ENCODE measurements at places on chromosomes 4 and X. TPM values are rescaled to one million over a fixed set of nuclear protein-coding genes. Genes with fewer than 3 reads are reported as not detected.

GRCh38 chr4:47373174-47373573 lies 90.3 kb downstream of the COMMD8 start:
- no peak for DNase-seq

DNA sequence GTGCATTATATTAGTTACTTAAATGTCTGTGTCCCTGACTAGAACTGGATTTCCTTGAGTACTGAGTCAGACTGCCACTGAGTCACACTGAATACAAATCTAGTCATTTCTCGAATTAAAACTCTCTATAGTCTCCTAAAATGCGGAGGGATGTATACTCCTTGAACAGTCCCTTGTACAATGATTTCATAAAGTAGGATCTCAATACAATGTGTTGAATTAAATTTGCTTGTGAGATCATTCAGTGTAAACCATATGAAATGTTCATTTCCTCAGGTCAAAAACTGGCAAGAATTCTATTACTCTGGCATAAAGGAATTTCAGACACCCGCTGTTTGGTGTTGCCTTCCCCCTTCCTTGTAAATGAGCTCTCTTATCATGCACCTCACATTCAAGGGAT lies 17.5 kb upstream of the FAM241A start:
- DNase-seq: no peak

DNA sequence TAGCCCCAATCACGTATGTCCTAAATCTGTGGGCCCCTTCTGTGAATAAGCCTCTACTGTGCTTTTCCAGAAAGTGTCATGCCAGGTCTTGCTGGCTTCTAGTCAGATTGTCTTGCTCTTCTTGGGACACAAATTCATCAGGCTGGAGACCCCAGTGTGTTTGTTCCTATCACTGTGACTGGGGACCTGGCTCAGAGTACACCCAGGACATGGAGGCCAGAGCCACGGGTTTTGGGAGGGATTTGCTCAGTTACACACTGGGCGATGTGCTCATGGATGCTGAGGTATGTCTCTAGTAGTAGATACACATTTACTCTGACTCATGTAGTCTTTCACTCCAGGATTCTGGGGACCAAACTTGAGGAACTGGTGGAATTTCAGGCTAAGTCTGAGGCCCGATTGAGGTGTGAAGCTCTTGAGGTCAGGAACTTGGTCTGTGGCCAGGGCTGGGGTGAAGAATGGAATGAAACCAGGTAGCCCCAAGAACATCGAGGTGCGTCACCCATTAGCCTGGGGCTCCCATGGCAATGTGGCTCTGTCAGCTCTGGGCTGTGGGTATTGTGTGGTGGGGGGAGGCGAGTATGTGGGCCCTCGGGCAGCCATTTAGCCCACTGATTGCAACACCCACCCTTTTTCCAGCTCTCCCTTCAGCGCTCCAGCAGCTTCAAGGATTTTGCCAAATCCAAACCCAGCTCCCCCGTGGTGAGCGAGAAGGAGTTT lies 7.7 kb downstream of the SASH3 start:
- DNase-seq: no peak

DNA sequence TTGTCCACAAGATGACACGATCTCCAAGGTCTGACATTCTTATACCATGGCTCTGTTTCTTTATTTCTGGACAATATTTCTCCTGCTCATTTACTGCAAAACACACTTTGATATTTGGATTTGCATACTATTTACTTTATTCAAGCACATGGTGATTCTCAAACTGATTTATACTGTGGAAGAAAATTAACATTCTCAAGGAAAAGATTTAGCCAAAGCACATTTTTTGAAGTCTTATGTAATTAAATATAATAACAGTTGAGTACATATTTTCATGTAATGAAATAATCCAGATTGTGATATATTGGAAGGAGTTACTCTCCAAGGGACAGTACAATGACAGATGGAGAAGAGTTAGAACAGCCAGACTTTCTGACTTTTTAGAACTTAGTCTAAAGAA lies 155.8 kb upstream of the CT83 start:
- DNase-seq: no peak

- DNase-seq: no peak
These were observed 54.4 kb upstream of the HGFAC start for GRCh38 chr4:3387154-3387942.

DNA sequence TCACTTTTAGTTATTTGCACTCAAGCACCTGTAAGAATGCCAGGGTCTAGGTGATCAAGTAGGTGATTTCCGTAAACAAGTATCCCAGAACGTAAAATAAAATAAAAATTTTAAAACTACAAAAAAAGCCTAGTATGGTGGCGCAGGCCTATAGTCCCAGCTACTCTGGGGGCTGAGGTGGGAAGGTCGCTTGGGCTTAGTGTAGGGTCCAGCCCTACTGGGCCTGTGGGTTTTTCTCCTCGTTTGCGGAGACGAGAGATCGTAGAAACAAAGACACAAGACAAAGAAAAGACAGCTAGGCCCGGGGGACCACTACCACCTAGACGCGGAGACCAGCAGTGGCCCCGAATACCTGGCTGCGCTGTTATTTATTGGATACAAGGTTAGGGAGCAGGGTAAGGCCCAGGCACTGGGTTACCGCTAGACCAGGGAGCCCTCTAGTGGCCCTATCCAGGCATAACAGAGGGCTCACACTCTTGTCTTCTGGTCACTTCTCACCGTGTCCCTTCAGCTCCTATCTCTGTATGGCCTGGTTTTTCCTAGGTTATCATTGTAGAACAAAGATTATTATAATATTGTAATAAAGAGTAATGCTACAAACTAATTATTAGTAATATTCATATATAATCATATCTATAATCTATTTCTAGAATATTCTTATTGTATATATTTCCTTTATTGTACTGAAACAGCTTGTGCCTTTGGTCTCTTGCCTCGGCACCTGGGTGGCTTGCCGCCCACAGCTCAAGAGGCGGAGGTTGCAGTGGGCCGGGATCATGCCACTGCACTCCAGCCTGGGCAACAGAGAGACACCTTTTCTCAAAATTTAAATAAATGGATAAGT lies 38.4 kb downstream of the SAGE1 start:
- peak; percentile 77 for DNase-seq

DNA sequence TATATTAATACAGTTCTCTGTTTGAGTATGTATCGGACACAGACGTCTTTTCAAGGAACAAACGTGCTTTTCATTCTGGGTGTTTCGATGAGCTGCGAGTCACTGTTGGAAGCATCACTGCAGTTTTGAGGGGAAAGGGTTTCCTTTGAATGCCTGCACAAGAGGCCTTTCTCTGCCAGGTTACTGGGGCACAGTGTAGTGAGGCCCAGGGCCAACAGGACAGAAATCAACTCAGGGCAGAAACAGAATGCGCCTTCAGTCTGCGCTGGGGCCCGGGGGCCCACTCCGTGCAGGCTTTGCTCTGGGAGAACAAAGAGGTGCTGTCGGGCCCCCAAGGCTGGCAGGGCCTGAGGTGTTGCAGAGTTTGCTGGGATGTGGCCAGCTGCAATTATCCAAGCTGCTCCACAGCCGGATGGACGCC lies 2.3 kb upstream of the PPP2R3B start:
- DNase-seq: no peak

DNA sequence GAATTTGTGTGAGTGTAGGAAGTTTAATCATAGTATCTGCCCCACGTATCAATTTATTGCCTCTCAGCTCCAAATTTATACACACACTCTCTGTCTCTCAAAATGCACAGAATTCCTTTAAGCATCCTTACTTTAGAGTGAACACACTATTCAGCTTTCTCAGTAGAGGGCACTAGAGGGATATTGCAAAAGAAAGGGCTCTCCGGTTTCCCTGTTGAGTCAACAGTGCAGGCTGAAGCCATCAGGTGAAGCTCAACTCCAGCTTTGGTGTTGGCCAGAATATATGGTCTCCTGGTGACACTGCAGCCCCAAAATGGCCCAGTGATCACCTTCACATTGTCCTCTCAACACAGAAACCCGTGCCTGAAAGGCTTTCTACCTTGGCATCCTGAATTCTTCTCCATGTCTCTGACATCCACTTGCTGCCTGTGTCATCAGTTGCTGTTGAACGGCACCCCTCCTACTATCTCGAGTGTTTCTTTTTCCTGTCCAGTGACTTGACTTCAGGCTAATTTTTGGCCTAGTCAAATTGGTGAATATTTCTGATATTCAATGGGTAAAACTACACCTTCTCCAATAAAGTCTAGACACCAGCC lies 670.5 kb downstream of the GABRG1 start:
- no peak for DNase-seq

GRCh38 chr4:97589481-97590196 lies 553.6 kb downstream of the STPG2 start:
- DNase-seq: no peak

- no peak for DNase-seq
These were observed 4.4 kb downstream of the RBPJ start for GRCh38 chr4:26325191-26325590.

GRCh38 chr4:175789647-175790046 lies 22.4 kb downstream of the GPM6A start:
- no peak for DNase-seq

DNA sequence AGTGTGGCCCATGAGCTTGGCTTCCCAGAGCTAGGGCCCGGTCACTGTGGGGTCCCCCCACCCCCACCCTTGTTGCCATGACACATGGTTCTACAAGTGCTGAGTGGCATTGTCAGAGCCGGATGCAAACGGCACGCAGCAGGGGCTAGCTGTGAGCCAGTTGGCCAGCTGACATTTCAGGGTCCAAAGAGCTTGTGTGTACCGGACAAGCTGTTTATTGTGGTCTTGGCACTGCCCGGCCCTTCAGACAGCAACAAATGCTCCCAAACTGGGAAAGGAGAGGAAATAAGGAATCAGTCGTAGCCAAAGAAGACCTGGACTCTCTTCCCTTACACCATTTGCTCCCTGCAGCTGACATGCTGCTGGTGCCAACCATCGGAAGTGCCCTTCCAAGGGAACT lies 36.8 kb downstream of the TSC22D3 start:
- DNase-seq: no peak

DNA sequence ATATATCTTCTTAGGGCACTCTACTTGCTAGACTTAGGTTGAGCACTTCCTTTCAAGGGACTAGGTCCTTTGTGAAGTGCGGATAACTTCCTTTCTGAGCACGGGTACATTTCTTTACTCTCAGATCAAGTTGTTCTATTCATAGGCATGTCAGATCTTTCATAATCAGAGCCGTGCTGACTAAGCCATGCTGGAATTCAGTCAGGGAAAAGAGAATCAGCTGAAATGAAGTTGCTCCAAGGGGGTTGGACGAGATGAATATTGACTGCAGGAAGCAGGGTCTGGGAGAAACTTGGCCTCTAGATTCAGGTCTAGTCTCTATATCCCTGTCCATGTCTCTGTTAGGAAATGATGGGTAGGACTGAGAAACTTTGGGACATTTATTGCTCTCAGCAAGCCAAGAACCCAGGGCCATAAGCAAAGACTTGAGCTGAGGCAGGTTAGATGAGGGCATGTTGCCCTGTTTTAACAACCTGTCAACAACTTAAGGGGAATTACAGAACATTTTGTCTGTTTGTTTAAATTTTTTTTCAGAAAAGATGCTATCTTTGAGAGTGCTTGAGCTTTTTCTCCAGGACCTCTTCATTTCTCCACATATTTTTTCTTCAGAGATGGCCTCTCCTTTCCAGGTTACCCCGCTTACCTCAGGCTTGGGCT lies 28.3 kb downstream of the AREG start:
- no peak for DNase-seq

GRCh38 chrX:6968231-6968630 lies 179.3 kb upstream of the STS start:
- DNase-seq: no peak

- no peak for DNase-seq
These were observed 116.7 kb upstream of the TMEM164 start for GRCh38 chrX:109886122-109886761.

DNA sequence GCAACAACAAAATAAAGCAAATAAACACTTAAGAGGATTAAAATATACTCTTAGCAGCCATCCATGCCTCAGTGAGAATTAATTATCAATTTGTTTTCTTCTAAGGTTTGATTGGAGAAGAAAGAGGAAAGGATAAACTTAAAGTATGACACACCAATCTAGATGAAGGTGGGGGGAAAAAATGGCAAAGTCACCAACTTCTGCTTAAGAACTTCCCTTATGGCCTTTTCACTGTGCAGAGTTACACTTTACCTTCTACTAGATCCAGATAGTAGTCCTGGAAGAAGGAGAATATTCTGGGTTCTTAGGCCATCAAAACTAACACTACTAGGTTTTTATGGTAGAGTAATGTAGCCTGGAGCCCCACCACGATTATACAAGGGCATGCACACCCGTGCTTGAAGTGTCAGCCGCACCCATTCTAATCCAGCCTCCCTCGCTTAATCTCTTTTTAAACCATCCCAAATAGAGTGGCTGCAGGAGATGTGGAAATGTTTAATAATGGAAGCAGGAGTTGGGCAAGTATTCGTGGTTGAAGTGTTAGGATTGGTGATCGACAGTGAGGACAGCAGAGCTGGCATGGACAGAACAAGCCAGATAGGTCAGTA lies 14.1 kb downstream of the ENPEP start:
- DNase-seq: no peak

DNA sequence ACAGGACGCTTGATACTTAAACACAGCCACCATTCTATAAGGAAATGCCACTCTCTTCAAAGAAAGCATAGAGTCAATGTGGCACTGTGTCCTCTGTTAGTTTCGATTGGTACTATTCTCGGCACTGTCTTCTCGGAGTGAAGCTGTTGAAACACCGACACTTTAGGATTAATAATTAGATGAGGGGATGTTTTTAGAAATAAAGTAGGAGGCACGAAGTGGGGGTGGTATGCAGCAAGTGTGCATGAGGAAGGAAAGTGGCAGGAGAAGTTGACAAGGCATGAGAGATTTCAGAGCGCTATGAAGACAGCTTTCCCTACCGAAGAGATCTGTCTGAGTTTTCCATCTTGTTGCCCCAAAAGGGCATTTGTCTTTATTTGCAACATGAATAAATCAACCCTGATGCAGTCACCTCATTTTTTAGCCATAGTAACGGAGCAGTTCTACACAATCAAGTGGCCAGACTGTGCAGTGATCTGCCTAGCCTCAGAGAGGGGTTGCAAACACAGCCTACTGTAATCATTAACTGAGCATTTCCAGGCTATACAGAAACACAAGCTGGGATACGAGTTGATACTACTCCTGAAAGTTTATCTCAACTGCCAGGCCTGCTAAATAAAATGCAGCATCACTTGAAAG lies 8.3 kb downstream of the GPRIN3 start:
- DNase-seq: no peak

DNA sequence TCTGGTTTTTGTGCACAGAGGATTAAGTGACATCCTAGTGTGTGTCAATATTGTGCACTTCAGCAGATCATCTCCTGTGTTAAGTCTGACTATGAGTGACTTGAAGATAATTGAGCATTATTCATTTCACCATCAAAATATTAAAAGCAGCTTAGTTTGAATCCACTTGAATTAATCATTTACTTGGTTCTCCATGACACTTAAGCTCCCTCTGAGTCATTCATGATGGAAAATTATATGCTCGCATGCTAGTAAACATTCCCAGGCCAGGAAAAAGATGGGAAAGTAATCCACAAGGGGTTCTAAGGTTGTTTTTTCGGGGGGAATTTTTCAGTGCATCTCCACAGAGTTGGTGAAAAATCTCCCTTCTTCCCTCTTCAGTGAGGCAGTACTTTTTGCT lies 97.2 kb upstream of the EOLA2 start:
- DNase-seq: no peak

GRCh38 chr4:125838202-125838601 lies 523.4 kb downstream of the FAT4 start:
- DNase-seq: no peak

- no peak for DNase-seq
These were observed 100.9 kb downstream of the PTCHD1 start for GRCh38 chrX:23435575-23435974.

The CFP gene
- total RNA-seq: 7.0 TPM

The SCML1 gene
- total RNA-seq: 20.6 TPM

The LRRC66 gene
- 53.4 TPM for total RNA-seq

The RGS12 gene
- total RNA-seq: 34.3 TPM

The ALB gene
- total RNA-seq: not detected

The NPNT gene
- total RNA-seq: 84.2 TPM

The UGT2A1 gene
- total RNA-seq: not detected

The DCAF4L1 gene
- 0.53 TPM for total RNA-seq

The CCDC149 gene
- total RNA-seq: 5.1 TPM
